CD4-positive, alpha-beta T cell treated with Interferon gamma for 1 hour (primary cell): ENCODE measurements at places on chromosomes 1 and 21.

- DNase-seq, result peak; percentile 66
Observed at GRCh38 chr1:209627732-209628196, 24.5 kb downstream of the LAMB3 start.

DNA sequence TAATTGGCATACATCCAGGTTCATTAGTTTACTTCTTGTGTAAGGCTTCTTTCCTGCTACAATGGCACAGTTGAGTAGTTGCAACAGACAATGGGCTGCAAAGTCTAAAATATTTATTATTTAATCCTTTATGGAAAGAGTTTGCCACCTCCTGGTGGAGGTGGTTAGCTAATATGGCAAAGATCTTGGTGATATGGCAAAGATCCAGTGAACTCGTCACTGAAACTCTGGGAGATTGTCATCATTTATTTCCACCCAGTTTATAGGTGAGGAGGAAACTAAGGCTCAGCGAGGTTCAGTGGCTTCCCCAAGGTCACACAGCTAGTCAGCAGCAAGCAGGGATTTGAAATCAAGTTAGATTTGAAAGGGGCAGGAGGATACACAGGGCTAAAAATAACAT is 16.1 kb upstream of the IFFO2 start:
- no peak for DNase-seq

- DNase-seq, result no peak
Observed at GRCh38 chr1:162564762-162565218, 3.3 kb downstream of the UAP1 start.

- no peak for DNase-seq
Observed at GRCh38 chr1:211196880-211197279, 62.3 kb upstream of the RCOR3 start.

GRCh38 chr1:76682138-76682537 is 185.1 kb upstream of the ST6GALNAC5 start:
- DNase-seq, result no peak

DNA sequence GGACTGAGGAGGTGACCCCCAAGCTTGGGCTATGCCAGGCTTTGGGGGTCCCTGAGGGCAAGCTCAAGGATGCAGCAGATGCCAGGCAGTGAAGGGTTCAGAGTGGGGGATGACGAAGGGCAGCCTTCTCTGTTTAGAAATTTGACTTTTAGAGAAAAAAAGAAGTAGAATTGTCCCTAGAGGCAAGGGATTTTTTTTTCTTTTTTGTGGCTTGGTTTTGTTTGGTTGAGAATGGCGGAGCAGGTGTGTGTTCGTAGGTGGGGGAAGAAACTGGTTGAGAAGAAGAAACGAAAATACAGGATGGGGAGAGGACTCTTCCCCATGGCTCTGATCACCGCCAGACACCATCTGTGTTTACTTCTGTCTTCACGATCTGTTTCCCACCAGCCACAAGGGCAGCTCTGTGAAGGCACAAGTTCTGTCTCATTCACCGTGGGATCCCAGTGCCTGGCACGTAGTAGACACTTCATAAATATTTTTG is 8.2 kb downstream of the PLA2G5 start:
- DNase-seq, result peak; percentile 31

DNA sequence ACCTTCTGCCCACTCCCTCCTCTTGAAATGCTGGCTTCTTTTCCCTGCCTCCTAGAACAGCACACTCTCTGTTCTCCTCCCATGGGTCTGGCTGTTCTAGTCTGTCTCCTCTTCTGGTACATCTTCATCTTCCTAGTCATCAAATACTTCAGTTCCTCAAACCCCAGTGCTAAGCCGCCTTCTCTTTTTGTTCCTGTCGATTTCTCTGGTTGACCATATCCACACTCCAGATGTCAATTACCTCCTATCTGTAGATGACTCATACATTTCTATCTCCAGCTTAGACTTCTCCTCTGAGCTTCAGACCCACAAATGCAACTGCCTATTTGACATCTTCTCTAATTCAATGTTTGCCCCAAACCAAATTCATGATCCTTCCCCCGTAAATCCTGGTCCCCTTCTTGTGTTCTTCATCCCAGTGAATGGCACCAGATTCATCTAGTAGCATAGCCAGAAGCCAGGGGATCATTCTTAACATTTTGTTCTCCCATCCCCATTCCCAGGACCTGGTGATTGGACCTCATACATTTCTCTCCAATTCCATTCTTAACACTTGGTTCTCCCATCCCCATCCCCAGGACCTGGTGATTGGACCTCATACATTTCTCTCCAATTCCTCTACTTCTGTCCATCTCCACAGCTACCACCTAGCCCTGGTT is 35.9 kb downstream of the USP24 start:
- DNase-seq, result no peak

DNA sequence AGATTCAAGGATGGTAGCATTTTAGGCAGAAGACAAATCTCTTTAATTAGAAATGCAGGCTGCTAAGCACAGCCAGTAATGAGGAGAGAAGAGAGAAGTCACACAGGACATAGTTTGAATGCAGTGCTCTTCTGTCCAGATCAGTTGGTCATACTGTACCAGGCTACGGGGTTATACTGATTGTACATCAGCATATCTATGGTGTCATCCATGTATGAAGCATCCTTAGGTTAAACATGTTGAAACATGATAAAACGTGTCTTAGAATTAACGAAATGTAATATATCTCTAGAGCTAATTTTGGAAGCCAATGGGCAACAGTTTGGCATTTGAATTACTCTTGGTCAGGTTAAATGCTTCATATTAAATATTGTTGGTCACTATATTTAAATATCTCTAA is 199.1 kb downstream of the RYR2 start:
- DNase-seq, result no peak

DNA sequence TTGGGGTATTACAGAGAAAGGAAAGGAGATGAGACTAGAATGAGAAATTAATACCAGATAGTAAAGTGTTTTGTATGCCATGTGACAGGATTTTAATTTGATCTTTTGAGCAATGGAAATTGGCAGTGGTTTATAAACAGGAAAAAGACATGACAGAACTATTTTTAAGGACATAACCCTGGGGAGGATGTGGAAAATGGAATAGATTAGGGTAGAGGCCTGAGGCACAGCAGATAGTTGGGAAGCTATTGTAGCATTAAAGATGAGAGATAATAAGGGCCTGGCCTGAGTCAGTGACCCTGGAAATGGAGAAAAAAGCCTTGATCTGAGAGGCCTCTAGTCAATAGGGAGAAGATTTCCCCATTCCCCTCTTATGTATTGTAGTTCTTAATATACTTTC is 22.1 kb upstream of the KCNA3 start:
- DNase-seq, result no peak

- no peak for DNase-seq
Observed at GRCh38 chr1:186882372-186883134, 53.8 kb downstream of the PLA2G4A start.

GRCh38 chr1:16076031-16076864 is 2.8 kb upstream of the FAM131C start:
- no peak for DNase-seq

- DNase-seq, result no peak
Observed at GRCh38 chr1:63935143-63935542, 161.3 kb downstream of the ROR1 start.

- no peak for DNase-seq
Observed at GRCh38 chr1:177424744-177425143, 254.0 kb downstream of the BRINP2 start.

GRCh38 chr1:109605381-109605780 is 14.0 kb downstream of the GNAT2 start:
- no peak for DNase-seq

- DNase-seq, result no peak
Observed at GRCh38 chr1:243890576-243890975, 40.5 kb upstream of the AKT3 start.

DNA sequence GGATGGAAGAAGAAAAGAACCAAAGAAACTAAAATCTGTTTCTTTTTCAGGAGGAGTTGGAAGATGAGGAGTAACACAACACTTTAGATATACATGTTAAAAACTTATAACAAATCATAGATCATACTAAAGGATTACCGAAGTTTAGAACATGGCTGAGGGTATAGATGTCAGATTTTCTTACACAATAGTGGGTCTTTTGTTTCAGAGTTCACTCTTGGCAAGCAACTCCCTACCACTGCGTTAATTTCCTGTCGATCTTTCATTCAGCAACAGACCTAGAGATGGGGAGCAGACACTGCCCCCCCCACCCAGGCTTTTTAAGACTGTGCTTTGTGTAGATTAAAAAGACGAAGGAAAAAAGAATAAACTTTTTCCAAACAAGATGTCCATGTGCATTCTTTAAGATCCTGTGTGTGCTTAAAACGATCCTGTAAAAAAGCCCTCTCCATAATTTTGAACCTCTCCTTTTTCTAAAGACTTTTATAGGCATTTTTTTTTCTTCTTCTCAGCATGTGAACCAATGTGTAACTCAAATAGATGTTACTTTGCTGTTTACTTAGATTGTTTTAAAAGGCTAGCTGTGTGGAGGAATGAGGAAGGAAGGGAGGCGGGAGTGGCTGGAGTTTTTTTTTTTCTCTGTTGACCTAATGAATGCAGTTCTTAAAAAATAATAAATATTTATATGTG is 50.4 kb downstream of the NFIA start:
- no peak for DNase-seq

DNA sequence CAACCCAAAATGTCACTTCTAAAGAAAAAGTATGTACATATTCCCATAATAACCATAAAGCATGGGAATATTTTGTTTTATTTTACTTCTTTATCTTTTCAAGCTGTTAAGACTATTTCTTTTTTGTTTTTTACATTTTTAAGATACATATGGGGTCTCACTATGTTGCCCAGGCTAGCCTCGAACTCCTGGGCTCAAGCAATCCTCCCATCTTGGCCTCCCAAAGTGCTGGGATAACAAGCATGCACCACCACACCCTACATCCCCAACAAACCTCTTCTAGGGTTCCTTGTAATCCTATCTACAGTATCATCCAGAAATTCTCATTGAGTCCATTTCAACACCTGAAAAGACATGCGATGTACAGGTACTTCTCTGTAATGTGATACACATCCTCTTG is 87.5 kb downstream of the TM2D1 start:
- DNase-seq, result no peak

DNA sequence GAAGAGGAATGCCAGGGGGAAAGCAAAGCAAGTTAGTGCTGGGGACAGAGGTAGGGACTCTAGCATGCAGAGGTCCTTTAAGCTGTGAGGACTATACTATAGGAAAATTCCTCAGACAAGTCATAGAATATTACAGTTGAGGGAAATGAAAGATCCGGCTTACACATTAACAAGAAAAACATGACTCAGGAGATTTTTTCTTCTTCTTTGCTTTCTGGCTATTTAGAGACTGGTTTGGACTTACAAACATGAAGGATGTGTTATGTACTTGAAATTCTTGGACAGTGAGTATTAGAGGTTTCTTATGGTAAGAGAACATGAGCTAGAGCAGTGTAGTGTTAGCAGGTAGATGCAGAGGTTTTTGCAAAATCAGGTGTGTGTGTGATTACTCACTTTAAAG is 24.9 kb downstream of the USP25 start:
- no peak for DNase-seq

DNA sequence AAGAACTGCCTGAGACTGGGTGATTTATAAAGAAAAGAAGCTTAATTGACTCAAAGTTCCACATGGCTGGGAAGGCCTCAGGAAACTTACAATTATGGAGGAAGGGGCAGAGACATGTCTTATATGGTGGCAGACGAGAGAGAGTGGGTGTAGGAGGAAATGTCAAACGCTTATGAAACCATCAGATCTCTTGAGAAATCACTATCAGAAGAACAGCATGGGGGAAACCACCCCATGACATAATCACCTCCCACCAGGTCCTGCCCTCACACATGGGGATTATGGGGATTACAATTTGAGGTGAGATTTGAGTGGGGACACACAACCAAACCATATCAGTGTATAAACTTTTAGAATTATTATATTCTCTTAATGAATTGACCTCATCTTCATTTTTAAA is 335.9 kb upstream of the DPYD start:
- no peak for DNase-seq

GRCh38 chr1:117036018-117036461 is 24.1 kb upstream of the TTF2 start:
- DNase-seq, result no peak

DNA sequence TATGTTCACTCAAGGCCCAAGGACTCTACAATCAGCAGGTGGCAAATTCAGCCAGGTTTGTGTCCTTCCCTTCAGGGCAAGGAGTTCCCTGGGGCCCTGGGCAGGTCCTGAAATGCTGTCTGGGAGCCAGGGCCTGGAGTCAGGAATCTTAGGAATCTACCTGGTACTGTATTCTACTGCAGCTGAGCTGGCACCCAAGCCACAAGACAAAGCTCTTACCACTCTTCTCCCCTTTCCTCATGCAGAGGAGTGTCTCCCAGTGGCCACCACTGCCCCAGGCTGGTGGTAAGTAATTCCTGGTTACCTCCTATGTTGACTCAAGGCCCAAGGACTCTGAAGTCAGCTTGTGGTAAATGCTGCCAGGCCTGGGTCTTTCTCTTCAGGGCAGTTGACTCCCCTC is 153.4 kb downstream of the NRIP1 start:
- DNase-seq, result no peak

DNA sequence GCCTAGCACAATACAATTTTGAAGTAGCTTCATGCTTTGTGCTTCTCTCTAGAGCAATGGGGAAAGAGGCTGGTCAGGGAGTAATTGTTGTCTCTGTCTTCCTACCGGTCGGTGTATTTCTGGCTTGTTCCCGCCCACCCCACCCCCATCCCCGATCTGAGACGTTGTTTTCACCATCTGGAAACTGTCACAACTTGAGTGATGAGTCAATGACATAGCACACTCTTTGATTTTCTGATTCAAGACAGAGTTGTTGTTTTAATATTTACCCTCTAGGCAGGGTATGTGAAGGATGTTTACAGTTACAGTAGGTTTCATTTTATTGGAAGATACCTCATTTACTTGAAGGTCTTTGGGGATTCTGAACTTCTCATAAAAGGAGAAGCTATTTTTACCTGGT is 7.0 kb downstream of the IL12RB2 start:
- no peak for DNase-seq

- DNase-seq, result no peak
Observed at GRCh38 chr1:99659755-99660210, 13.9 kb downstream of the PALMD start.

GRCh38 chr1:211237579-211237978 is 21.6 kb upstream of the RCOR3 start:
- DNase-seq, result no peak
